NCI-H345 (cell line): ENCODE measurements at places on chromosomes 2 and 18.
A peak's percentile ranks its signal among the peaks of the same experiment; 100 is the strongest.

DNA sequence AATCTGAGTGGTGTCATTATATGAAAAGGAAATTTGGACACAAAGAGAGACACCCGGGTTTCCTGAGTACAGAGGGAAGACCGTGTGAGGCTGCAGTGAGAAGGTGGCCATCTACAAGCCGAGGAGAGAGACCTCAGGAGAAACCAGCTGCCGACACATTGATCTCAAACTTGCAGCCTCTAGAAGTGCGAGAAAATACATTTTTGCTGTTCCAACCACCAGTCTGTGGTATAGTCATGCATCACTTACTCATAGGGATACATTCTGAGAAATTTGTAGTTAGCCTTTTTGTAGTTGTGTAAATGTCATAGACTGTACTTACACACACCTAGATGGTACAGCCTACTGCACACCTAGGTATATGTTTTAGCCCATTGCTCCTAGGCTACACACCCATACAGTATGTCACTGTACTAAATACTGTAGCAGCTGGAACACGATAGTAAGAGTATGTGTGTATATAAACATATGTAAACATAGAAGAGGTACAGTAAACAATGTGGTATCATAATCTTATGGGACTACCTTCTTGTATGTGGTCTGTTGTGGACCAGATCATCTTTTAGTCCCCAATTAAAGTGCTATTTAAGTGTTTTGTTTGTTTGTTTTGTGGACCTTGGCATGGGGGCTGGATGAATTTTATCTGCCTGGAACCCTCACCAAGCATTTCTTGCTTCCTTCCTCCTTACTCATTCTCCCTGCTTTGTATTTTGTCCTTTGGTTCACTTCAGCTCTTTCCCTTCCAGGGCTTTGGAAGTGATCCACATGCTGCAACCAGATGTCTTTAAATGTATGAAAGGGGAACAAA lies 38.3 kb upstream of the SESTD1 start:
- DNase-seq = no peak

DNA sequence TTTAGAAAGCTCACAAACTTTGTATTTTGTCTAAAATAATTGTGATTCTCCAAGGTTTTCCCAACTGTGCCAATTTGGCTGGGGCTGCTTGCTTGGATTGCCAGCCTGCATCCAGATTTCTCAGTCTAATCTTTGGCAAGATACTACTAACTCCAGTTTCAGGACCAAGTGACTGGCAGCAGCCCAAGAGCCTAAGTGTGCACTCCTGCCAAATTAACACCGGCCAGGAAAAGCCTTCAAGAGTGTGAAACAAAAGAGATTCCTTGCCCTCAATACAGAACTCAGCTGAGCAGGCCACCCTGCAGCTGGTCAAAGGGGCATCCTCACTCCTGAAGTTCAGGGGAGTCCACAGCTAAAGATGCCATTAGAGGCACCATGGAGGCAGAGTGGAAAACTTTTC lies 589.0 kb upstream of the ACVR2A start:
- no peak for DNase-seq

- DNase-seq = peak; percentile 96
Observed at GRCh38 chr2:24832931-24833701, 39.9 kb downstream of the CENPO start.

- DNase-seq = no peak
Observed at GRCh38 chr2:46487667-46488335, 8.4 kb downstream of the TMEM247 start.

DNA sequence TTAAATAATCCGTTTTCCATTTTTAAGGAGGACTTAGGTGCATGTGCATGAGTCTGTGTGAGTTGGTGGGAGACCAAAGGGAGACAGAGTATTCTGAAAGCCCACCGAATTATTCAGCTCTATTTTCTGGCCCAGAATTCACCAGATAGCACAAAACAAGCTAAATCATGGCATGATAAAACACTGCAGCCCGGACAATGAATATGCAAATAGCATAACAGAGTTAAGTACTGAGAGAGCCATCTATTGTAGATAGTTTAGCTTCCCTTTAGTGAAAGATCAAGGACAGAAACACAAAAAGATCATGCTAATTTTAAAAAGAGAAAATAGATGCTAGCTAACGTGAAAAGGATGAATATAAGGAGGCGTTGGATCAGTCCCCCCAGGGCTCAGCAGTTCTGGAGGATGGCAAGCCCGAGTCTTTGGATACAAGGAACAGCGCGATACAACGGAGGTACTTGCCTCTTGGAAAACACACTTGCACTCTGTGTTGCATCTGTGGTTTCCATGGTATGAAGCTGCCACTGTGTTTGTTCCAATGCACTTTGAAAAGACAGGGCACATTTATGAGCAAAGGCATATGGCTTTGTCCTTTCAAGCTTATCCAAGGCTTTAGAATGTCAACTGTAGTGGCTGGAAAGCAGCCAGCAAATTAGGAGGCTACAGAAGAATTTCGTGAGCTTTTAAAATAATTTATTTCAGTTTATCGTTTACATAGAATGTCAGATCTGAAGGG lies 119.9 kb downstream of the LYPD1 start:
- peak; percentile 66 for DNase-seq

DNA sequence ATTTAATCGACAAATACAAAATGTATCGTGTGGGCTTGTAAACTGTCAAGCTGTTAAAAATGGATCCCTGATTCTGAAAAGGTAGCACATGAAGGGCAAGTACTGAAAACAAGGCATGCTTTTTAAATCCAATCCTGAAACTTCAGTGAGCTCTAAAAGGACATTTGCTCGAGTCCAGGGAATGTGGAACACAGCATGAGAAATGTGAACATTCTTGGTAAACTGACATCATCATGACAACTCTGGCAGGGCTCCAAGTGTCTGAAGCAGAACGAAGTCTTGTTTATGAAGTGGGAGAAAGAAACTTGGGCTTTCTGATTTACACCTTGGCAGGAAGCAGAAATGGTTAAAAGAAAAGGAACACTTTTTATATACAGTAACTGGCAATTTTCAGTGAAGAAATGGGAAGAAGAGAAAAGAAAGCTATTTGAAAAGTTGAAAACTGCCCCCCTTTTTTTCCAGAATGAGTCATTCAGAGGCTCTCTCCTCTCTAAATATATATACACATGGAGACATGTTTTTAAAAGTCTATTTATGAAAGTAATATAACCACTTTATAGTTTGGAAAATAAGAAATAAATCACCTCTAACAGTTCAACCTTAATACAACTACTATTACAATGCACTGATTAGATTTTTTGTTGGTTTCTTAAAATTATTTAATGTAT lies 120.8 kb downstream of the GAREM1 start:
- DNase-seq = peak; percentile 22

DNA sequence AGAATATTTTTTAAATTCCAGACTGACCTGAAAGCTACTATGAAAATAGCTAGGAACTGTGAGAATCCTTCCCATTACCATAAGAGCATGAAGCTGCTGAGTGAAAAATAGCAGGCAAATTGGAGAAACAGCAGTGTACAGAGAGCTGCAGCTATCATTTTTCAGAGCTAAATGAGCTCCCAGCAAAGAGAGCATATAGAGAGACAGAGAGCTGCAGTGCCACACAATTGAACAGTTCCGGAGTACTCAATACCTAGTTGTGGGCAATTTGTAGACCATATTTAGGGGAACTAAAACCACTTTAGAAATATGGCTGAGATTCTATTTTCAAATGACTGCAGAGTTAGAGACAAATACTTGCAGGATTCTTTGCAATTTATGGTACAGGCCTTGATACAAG lies 645.3 kb downstream of the STK39 start:
- no peak for DNase-seq

DNA sequence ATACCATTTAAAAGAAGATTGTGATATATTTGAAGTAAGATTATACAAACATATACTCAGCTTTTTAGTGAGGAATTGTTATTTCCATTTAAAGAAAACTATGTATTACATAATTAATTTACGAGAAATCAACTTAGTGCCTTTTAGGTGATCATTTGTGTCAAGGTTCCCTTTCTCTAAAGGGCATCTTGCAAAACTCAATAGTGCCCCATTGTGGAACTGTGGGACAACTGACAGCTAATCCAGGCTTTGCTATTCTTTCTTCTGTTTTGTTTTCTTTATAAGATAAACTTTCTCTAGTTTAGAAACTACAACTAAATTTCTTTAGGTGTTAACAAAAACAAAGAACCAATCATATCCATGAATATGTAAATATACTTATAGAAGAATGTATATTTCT lies 24.3 kb upstream of the VIT start:
- no peak for DNase-seq

DNA sequence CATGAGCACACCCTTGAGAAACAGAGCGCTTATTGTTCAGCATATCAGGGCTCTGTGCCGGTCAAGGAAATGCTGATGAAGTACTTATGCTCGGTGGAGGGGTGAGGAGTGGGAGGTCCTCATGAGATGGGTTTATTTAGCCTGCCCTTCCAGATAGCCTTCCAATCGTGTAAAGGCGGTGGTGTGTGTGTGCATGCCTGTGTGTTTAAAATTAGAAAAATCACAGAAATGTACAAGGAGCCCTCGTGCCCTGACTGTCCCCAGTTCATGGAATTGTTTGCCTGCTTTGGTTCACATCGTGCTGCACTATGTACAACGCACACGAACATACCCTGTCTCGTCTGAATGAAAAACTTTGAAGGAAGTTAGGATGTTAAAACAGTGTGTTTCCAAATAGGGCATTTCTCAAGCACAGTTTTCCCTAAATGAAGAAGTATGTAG lies 158.6 kb downstream of the AQP4 start:
- no peak for DNase-seq

GRCh38 chr18:78406743-78407465 lies 572.7 kb upstream of the SALL3 start:
- DNase-seq = peak; percentile 38

DNA sequence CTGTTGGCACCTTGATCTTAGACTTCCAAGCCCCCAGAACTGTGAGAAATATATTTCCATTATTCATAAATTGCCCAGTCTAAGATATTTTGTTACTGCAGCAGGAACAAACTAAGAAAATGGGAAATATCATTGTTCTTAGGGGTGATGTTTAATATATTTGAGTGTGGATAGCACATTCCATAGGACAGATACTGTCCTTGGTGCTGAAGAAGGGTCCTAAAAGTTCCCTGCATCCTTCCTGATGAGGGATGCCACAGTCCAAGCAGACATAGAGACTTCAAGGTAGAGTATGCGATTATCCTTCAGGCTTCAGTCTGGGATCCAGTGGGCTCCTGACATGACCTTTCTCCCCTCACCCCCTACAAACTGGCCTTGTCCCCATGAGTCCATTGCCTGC lies 689.0 kb downstream of the TDRD15 start:
- no peak for DNase-seq

- DNase-seq = no peak
Observed at GRCh38 chr2:192749611-192750200, 555.0 kb upstream of the TMEFF2 start.

GRCh38 chr18:39611381-39612100 lies 2045.9 kb upstream of the CELF4 start:
- no peak for DNase-seq

- DNase-seq = no peak
Observed at GRCh38 chr2:48852938-48853337, 97.4 kb upstream of the LHCGR start.

DNA sequence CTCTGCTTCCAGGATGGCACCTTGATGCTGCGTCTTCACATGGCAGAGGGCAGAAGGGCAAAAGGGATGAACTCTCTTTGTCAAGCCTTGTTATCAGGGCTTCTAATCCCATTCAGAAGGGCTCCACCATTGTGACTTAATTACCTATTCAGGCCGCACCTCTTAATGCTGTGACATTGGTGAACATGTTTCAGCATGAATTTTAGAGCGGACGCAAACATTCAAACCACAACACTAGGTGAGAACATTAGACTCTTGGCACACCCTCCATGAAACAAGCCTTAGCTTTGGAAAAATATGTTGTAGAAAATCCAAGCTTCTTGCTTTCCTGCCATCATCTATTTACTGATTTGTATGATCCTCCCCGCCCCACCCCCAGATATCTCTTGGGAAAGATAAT lies 17.9 kb downstream of the DAW1 start:
- DNase-seq = peak; percentile 69

DNA sequence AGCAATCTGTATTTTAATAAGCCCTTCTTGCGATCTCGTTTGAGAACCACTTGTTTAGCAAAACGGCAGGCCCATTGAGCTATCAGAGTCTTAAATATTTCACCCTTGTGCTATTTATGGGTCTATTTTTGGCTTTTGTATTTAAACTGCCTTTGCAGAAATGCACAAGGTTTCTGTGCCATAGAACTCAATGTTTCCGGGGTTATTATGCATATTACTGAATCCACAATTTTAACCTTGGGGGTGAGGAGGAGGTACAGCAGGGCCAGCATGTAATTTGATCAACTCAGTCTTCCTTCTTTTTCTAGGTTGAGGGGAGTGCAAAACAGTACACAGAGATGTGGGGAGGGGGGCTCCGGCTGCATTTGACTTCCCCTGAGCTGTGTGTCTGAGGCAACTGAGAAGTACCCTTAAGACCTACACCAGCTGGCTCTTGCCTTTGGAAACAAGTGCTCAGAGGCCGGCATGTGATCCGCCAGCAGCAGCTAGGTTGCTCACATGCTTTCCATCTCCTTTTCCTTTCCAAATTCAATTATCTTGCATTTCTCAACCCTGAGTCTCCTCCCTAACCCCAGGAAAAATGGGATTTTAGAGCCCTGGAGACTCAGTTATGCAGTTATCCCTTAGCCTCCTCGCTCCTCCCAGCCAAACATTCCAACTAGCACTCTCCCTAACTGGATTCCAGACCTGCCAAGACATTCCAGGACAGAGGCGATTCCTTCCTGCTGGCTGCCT lies 103.0 kb downstream of the HNRNPLL start:
- DNase-seq = no peak

DNA sequence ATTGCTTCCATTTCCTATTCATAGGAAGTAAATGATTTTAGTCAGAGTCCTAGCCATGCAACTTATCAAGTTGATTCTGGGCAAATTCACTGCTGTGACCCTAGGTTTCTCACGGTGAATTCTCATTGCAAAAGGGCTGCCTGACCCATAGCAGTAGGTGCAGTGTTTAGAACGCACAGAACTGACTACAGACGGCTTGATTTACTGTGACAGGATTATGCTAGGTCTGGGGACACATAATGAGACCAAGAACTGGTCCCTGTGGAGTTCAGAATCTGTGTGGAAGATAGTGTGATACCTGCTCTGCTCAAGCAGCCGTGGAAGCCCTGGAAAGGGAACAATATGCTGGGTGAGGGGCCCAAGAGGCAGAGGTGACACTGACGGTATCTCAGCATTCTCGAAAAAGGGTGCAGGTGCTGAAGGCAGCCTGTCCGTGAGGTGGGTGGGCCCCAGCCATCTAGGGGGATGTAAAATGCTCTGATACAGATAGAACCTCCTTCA lies 46.4 kb downstream of the ABCG8 start:
- DNase-seq = no peak

- DNase-seq = no peak
Observed at GRCh38 chr2:17867133-17867532, 11.3 kb upstream of the KCNS3 start.

- peak; percentile 10 for DNase-seq
Observed at GRCh38 chr2:44679584-44679983, 261.9 kb upstream of the SIX3 start.
